Epithelial cell of proximal tubule (primary cell): ENCODE measurements at places on chromosomes 5 and 9.

- DNase-seq, result no peak
Measured at GRCh38 chr5:93578813-93579691, 2.0 kb downstream of the NR2F1-AS1 start.

DNA sequence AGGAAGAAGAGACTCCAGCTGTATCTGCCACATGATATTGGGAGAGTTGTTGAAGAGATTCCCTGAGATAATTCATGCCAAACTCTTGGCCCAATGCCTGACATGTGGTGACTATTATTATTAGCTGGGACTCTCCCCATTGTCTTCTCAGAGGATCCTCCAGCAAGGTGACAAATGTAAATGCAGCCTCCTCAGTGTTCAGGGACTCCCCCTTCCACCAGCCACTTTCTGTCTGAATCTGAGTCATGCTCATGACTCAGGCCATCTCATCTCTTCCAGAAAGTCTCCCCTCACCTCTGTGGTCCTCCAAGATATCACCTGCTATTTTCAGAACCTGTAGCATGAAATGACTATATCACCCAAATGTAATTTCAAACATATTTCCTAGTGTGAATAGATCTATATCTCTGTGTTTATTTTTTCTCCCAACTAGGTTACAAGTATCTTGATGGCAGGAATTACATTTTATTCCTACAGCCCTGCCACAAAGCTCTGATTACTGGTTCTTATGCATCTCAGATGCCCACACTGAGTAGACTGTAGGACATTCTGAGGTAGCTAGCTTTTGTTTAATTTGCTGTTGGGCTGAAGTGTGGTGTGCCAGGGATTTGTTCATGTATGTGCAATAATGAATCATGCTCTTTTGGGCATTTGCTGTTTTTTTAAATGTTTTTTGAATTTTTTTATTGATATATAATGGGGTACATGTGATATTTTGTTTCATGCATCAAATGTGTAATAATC, 126.6 kb upstream of the IL12B start:
- DNase-seq, result no peak

- DNase-seq, result no peak
Measured at GRCh38 chr5:71589903-71590302, 2.8 kb downstream of the MCCC2 start.

GRCh38 chr9:16180546-16180945, 627.7 kb downstream of the CCDC171 start:
- peak; percentile 62 for DNase-seq

- no peak for DNase-seq
Measured at GRCh38 chr5:151684690-151685361, 1.9 kb downstream of the SPARC start.
